Left cardiac atrium (tissue), 4 donors: ENCODE measurements at places on chromosomes 11 and 22. TPM values are rescaled to one million over a fixed set of nuclear protein-coding genes. Genes with fewer than 3 reads are reported as not detected.

The FOLH1 gene
- total RNA-seq: 0.92 TPM

The ACR gene
- total RNA-seq: not detected

The BTG4 gene
- not detected for total RNA-seq

- no peak for DNase-seq
Observed at GRCh38 chr22:33597274-33597985, 322.8 kb downstream of the LARGE1 start.

GRCh38 chr22:20015187-20015625 lies 1.4 kb downstream of the ARVCF start:
- no peak for DNase-seq

GRCh38 chr11:11973866-11974265 lies 34.6 kb downstream of the DKK3 start:
- no peak for DNase-seq

DNA sequence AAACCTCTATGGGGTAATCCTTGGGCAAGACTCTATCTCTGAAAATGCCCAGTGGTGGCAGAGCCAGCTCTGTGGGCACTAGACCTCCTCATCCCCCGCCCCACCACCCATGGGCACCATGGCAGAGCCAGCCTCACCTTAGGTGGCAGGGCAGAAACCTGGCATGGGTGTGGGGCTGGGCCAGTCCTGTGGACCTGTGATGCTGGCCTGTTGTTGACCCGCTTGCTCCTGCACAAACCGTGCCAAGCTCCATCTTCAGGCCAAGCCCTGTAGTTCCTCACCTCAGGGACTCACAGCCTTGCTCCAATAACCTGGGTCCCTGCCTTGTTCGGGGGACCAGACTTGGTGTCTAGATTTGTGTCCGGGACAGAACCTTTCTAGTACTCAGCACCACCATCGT lies 8.9 kb upstream of the SERPINH1 start:
- no peak for DNase-seq

- DNase-seq: no peak
Observed at GRCh38 chr11:70667767-70668166, 269.4 kb downstream of the CTTN start.

- no peak for DNase-seq
Observed at GRCh38 chr22:20017622-20017958, 967 bp upstream of the ARVCF start.

DNA sequence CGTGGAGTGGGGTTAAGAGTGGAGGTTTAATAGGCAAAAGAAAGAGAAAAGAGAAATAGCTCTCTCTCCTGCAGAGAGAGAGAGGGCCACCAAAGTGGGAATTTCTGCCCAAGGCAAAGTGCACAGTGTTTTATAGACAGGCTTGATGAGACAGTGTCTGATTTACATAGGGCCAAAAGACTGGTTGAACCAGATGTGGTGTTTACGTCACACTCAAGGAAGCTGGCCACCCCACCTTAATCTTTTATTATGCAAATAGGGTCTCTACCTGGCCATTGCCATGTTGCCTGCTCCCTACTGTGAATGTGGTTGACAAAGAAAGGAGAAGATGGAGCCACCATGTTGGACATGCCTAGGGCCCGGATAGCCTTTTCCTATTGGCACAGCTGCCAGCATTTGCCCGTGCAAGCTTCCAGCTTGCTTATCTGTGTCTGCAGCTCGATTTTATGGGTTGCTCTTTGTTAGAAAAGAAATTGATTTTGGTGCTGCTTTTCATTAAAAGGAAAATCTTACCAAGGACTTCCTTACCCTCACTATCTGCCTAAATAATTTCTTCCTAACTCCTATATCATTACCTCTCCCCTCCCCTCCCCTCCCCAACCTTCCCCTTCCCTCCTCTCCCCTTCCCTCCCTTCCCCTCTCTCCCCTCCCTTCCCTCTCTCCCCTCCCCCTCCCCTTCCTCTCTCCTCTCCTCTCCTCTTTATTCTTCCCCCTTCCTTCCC lies 436.0 kb downstream of the NELL1 start:
- DNase-seq: no peak

DNA sequence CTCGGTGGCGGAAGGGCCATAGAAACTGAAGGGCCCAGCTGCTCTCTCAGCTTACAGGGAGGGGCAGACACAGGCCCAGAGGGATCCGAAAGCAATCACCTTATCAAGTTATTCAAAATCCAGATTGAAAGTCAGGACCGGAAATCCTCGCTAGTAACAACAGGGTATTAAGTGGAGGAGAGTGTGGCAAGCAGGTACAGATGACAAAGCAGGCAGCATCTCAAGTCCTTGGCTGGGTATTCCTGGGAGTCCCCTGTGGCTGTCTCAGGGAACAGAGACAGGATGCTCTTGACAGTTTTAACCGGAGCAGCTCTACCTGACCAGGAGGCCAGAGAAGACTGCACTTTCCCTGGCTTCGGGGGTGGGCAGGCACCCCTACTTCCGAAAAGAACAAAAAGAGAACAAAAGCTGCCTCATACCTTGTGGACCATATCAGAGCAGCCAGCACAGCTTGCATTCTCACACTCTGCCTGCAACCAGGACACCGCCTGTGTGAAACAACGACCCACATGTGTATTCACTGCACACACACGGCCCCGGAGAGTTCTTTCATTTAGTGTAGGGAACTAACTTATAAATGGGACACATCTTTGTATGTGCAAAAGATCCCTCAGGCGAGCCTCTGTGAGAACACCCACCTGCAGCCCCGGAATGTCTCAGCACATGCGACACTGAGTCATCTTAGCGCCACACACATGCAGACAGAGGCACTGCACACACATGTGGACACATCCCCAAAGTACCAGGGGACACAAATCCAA lies 78.3 kb downstream of the MICAL3 start:
- DNase-seq: no peak

DNA sequence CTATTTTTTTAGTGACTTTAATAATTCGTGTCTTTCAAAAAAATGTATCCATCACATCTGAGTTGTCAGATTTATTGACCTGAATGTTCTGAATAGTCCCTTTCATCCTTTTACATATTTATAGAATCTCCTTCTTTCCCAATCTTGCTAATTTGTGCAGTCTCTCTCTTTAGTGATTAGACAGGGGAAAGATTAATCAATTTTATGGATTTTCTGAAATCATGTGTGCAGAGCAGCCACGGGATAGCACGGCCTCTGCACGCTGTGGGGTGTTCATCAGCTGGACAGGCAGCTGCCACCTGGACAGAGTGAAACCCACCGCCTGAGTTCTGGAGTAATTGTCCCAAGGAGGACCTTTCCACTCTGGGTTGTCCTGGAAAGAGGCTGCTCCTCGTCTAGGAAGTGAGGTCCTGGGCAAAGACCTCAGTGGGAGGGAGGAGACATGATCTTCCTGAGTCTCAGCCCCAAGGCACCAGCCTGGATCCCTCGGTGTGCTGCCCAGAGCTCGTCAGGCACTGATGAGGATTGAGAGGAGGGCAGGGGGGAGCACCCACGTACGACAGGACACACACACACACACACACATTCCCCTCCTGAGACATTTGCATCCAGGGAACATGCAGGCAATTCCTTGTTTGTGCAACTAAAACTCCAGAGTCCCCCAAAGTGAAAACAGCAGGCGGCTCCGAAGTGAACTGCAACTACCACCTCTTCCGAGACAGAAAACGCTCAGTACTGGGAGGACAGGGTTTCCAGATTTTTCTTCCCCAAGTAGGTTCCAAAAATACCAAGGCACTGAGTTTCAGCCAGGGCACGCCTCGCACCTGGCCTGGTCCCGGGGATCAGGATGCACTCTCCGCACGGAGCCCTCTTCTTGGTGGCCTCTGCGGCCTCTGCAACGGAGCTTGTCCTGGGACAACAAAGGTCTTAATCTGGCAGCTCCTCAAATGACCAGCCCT lies 22.5 kb upstream of the KRTAP5-6 start:
- no peak for DNase-seq

GRCh38 chr11:60810569-60810968 lies 25.4 kb downstream of the MS4A10 start:
- DNase-seq: no peak

GRCh38 chr11:75028724-75029123 lies 40.0 kb downstream of the NEU3 start:
- no peak for DNase-seq
